ENCODE measurements at places on chromosomes 5 and 9.

DNA sequence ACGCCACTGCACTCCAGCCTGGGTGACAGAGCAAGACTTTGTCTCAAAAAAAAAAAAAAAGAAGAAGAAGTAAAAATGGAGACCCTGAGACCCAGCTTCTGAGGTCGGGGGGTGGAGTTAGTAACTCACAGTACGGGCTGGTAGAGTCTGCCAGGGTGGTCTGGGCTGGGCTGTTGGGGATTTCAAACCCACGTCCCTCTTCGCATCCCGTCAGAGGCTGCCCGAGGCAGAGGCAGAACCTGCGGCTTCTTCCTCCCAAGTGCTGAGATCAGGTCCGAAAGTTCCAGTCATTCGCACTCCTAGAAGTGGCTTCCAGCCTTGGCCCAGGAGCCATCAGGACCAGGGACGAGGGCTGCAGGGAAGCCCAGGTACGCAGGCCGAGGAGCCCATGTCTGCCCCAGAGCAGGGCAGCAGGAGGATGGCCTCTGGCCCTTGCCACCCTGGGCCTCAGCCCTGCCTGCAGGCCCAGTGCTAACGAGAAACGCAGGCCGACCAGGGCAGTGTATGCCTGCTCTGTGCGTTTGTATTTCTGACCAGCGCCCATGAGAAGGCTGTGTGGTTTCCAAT, 9.9 kb upstream of the SLC2A6 start:
- DNase-seq: no peak

DNA sequence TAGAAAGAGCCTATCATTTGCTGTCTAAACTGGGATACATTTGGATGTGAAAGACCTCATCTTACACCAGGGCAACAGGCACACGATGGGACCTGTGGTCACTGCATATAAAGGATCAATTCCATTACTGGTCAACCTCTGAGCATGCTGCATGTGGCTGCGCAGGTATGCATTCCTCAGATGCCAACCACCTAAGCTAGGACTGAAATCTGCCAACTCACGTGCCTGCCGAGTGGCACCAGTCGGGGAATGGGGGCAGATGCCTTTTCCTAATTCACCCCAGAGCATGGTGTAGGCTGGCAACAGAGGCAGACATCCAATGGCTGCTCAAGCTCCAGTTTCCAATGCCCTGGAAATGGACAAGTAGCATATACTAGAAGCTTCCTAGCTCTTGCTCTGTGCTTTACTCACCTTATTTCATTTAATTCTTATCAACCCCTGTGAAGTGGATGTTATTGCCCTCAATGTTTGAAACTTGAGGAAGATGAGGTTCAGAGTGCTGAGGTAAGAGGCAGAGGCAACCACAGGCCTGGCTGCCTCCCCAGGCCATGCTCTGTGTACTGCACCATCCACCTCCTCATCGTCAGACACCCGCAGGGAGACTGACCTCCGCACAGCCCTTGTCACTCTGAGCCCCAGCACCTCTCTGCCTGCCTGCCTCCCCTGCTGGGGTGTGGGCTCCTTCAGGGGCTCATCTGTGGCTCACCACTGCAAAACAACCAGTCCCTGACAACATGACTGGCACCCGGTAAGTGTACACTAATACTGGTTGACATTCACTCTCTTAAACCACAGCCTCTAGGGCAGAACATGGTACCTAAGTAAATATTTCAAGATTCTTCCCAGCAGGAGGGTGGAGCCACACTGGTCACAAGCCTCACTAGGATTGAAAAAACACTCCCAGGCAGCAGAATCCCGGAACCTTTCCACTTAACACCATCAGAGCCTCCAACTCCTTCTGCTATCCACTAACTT, 228.5 kb downstream of the CRB2 start:
- DNase-seq: no peak

DNA sequence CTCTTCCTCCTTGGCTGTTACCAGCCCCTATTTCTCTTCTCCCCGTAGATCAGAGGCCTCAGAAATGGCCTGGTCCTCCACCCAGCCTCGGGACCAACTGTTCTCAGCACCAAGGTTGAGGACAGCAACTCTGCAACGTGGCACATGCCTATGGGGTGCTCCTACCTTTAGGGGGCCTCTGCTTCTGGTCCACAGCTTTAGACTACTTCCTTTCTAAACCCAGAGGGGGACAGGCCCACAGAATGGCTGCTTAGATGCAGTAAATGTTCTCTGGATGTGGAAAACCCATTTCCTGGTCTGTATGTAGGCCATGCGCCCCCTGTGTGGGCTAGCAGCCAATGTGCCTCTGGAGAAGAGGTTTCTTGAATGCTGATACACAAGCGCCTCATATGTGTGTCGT, 68.4 kb downstream of the NRG2 start:
- no peak for DNase-seq

DNA sequence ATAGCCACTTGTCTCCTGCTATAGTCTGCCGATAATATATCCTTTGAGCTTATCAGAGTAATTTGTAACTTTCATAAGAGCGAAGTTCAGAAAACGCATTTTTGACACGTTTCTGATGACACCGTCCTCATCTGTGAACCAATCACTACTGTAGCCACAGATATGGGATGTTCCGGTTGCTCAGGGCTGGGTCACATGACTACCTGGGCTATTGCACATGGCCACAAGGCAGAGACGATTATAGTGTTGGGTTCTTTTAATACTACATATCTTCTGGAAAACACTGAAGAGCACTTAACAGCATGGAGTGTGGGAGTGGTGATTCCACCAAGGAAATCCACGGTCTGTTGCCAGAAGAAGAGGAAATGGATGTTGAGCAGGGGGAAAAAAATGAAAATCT, 115.0 kb upstream of the ADRA1B start:
- no peak for DNase-seq

- no peak for DNase-seq
Measured at GRCh38 chr5:86748538-86749105, 130.9 kb downstream of the COX7C start.

DNA sequence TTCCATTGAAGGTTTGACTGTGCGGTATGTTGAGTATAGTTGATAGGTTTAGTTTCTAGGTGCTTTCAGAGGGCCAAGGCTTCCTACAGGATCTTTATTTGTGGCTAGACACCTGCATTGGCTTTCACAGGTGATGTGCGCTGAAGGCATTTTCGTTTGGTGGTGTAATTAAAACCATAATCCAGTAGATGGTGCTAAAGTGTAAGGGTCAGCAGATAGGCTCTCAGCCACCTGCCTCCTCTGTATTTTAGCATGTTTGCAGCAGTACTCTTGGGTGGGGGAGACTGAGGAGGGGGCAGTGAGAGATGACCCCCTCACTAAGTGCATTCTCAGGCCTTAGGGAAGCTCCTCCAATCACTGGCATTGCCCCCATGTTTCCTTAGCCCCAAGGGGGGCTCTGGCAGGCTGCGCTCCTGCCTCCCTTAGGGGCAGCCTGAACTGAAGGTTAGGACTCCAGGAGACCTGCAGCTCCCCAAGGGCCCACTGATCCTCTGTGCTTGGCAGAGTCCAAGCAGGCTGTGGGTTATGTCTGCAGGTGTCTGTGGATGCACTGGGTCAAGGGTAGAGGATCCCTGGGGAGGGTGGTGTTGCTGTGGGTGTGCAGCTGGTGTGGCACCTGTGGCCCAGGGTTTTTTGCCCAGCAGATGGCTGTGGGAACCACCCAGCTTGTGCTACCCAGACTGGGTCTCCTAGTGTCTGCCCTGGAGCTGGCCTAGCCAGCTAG, 23.4 kb downstream of the CDK20 start:
- DNase-seq: no peak

- no peak for DNase-seq
Measured at GRCh38 chr9:19513671-19514275, 105.0 kb downstream of the ACER2 start.

DNA sequence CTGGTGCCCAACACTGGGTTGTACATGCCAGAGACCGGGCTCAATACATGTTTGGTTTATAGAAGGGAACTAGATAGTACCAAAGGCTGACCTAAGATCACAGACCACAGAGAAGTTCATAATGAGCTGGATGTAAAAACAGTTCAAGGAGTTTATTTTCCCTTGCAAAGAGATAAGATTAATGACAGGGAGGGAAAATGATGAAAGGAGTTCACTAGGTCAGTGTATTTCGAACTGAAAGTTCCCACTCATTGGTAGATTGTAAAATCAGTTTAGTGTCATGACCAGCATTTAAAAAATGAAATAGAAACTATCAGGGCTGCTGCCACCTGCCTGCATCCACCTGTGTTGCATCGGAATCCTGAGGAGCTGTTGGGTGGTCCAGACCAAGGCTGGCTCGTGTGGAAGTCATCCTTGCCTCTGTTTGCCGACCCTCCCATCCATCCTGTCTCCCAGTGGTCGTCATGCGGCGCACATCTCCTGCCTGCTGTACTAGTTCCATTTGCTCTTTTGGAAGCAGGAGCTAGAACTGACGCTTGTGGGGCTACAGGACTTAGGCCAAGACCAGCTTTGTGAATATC, 21.1 kb downstream of the TBC1D2 start:
- no peak for DNase-seq

DNA sequence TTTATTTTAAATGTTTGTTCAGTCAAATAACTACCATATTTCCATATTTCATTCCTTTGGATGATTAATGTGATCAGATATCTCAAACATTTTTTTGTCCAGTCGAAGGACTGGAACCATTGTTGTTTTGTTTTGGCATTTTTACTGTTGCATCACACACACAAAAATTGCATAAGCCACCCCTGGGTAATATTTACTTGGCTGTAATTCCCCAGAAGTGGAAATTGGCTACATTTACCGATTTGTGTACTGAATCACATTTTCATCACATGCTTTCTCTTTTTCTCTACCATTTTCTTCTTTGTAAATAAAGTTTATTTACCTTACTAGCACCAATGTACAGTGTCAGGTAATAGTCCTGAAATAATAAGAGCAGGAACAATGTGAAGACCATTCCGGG, 1729.7 kb upstream of the WWC1 start:
- no peak for DNase-seq

GRCh38 chr9:98944057-98944733, 488 bp downstream of the COL15A1 start:
- peak; percentile 14 for DNase-seq

GRCh38 chr9:124657516-124657915, 113.6 kb downstream of the NR6A1 start:
- DNase-seq: no peak

GRCh38 chr9:84136119-84136868, 155.7 kb downstream of the RMI1 start:
- DNase-seq: no peak

- no peak for DNase-seq
Measured at GRCh38 chr9:131543141-131543540, 2.2 kb upstream of the PRRT1B start.

GRCh38 chr9:33471361-33471760, 2.4 kb downstream of the NOL6 start:
- DNase-seq: no peak

- DNase-seq: no peak
Measured at GRCh38 chr5:72271702-72272101, 48.3 kb downstream of the MRPS27 start.

DNA sequence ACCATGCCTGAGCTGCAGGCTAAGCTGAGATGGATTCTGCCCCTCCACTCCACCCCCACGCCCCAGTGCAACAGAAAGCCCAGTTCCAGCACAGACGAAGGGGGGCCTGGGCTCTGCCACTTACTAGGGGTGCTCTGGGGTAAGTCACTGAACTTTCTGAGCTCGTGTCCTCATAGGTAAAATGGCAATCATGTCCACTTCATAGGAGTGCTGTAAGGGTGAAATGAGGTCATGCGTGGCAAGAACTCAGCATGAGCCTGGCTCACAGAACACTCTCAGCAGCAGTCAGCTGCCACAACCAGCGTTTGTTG, 8.4 kb upstream of the PSD2 start:
- DNase-seq: no peak

GRCh38 chr9:135320331-135320730, 159.3 kb upstream of the PPP1R26 start:
- DNase-seq: no peak

GRCh38 chr9:124894035-124894740, 32.3 kb downstream of the ARPC5L start:
- DNase-seq: no peak

All from activated CD4-positive, alpha-beta T cell treated with anti-CD3 and anti-CD28 coated beads, Interleukin-2, amount 50 U/mL, for 48 hours (primary cell).